ENCODE measurements at places on chromosomes 13 and 19.

DNA sequence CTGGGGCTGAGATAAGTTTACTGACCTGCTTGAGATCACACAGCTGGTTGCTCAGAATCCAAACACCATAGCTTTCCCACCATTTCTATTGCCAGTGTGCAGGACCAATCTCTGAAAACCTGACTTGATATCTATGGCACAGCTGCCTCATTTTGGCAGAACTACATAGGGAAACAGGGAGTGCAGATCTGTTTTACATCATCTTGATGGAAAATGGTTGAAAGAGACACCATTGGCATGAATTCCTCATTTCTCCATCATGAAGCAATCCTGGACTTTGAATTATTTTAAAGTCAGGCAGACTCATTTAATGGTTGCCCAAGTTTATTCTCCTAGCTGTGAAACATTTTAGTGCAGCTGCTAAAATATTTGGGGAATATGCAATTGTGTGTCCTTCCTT is 1628.2 kb upstream of the SLC10A2 start:
- no peak for DNase-seq

GRCh38 chr19:13339869-13340268 is 166.4 kb downstream of the CACNA1A start:
- no peak for DNase-seq

GRCh38 chr13:24040835-24041234 is 119.7 kb upstream of the SPATA13 start:
- no peak for DNase-seq

DNA sequence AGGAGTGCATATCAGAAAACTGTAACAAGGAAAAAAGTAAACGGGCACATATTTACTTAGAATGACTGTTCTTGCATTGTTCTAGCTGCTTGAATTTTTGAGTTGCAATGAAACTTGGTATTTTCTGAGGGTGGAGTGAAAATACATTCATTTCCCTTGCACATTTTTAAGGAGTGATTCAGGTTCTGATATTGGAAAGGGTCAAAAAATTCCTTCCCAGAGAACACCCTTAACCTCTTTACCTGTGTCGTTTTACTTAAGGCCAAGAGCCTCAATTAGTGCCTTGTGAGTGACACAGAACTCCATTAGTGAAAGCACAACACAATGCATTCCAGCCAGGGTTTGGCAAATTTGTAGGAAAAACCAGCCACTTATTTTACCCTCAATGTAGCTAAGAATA is 2.3 kb downstream of the ITGBL1 start:
- DNase-seq = no peak

Data from retina (tissue), 1 donor.